ENCODE measurements at places on chromosomes 1 and 21.

GRCh38 chr1:79193211-79194079 lies 186.9 kb upstream of the ADGRL4 start:
- DNase-seq = no peak

DNA sequence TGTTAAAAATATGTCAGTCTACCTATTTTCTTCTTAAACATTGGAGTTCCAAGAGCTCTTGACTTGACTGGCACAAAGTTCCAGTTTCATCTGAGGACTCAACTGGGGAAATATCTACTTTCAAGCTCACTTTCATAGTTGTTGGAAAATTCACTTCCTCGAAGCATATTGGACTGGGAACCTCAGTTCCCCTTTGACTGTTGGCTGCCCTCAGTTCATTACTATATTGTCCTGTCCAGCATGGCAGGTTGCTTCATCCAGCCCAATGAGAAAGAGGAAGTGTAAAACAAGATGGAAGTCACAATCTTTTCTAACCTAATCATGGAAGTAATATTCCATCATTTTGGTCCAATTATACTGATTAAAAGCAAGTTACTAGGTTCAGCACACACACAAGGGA lies 54.3 kb downstream of the ZNF697 start:
- DNase-seq = no peak

GRCh38 chr1:110674337-110675059 lies at the start of gene KCNA3:
Gene KCNA3, minus strand, starts transcription at chr1:110674940. Its CDS starts 131 bp downstream, at chr1:110674809.
- DNase-seq = peak; percentile 73

GRCh38 chr1:28812669-28813468 lies 899 bp downstream of the OPRD1 start:
- no peak for DNase-seq

DNA sequence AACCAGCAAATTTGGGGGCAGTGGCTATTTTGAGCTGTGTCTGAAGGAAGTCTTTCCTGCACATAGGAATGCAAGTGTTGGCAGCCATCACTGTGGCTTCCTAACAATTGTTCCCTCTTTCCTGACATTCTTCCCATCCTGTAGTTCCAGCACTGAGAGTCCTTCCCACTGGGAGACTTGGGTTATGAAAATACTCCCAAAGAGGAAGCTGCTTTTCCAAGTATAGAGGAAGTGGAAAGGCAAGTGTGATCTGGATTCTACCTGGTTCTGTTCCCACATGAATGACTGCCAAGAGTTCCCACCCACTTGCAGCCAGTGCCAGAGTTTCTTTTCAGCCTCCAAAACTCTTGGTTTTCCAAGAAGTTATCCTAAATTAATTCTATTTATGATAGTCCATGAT lies 98.5 kb upstream of the CD53 start:
- DNase-seq = no peak

GRCh38 chr1:168148916-168149315 lies 12.2 kb upstream of the GPR161 start:
- DNase-seq = no peak

All from type B pancreatic cell (in vitro differentiated cells).